ENCODE measurements at places on chromosomes 13 and 19. TPM values are rescaled to one million over a fixed set of nuclear protein-coding genes. Genes with fewer than 3 reads are reported as not detected.

Gene KDELR1
- total RNA-seq, result 20.0 TPM

Gene MYO1F
- 145 TPM for total RNA-seq

Gene SPC24
- total RNA-seq, result 0.10 TPM

Gene SHISA7
- total RNA-seq, result not detected

Gene ZNF566
- 8.5 TPM for total RNA-seq

Gene OR7D4
- not detected for total RNA-seq

Gene RAB20
- total RNA-seq, result 50.6 TPM

Gene TTYH1
- total RNA-seq, result 0.31 TPM

Gene TFPT
- 5.7 TPM for total RNA-seq

Gene PINLYP
- total RNA-seq, result 0.63 TPM

Gene SLC7A9
- total RNA-seq, result not detected
